ENCODE measurements at places on chromosomes 13 and 19.

DNA sequence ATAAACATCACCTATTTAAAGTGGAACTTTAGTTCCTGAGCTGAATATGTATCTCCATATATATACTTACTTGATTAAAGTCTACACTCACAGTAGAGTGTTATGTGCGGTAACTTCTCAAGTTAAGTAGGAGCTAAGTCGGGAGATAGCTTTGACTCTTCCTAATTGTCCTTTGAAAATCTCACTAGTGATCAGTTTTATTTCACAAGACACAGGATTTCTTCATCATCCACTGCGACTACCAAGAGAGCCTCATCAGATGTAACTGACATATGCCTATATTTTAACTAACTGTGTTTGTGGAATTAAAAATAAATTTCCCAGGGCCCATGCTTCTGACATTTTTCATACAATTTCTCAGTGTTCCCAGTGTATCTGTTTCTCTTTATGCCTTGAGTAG is 1664.0 kb downstream of the EFNB2 start:
- DNase-seq, result no peak

DNA sequence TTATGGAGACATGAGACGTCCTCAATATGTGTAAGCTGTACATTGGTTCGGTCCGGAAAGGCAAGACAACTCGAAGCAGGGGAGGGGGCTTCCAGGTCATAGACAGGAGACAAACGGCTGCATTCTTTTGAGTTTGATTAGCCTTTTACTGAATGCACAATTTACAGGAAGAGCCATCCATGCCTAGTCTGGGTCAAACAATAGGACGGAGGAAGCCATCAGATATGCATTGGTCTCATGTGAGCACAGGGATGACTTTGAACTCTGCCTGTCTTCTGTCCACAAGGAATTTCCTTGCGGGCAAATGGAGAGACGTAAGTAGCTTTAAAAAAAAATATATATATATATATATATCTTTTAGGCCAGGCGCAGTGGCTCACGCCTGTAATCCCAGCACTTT is 1.9 kb upstream of the CCNP start:
- no peak for DNase-seq

GRCh38 chr19:41740415-41741243 is 14.7 kb upstream of the CEACAM6 start:
- DNase-seq, result no peak

- DNase-seq, result no peak
Observed at GRCh38 chr13:39159846-39160370, 121.7 kb downstream of the NHLRC3 start.

DNA sequence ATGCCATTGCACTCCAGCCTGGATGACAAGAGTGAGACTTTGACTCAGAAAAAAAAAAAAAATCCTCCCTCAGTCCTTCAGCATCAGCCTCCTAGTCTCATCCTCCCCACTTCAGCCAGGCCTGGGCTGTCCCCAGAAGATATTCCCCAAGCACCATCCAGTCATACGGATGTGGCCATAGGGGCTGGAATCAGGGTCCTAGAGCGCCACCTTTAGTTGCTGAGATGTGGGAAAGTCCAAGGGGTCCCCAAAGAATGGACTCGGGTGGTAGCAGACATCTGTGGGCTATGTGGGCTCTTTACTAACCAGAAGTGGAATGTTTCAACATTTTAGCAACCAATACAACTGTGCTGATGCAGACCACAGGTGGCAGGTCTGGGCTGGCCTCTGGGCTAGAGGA is 3.1 kb upstream of the TYROBP start:
- no peak for DNase-seq

DNA sequence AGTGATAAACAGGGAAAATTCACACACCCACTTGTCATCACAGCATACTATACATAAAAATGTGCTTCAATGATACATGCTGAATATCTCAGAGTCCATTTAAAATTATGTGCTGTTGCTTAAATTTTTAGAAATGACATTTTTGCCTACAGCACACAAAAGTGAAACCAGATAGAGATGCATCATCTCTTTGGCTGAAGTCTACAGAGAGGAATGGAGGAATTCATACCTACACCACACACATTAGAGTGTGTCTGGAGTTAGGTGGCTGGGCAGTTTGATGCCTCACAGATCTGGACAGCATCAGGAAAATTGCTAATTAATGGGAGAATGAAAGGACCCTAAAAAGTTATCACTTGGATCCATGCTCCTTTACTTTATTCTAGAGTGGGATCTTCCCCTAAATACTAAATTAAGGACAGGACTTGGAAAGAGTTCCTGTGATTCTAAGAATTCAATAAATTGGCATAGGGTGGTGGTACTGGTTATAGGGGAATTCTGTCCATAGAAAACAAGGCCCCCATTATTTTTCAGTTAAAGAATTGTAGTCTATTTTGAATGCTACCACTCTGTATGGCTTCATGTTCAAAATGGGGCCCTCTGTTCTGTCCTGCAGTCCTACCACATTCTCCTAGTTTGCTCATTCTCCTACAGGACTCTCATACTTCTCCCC is 41.3 kb downstream of the RCBTB2 start:
- DNase-seq, result no peak

DNA sequence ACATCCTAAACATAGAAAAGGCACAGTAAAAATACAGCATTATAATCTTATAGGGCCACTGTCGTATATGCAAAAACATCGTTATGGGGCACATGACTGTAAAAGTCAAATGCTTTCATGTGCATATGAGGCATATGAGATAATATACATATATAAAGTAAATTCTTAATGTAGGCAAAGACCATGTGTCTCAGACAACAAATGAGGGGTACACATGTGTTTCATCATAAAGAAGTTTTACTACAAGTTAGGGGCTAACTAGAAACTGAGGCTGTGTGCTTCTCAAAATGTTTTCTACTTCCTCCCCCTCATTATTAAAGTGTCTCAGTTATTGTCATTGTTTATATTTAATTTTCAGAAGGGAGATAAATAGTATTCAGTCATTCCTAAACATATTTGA is 309.6 kb downstream of the SHISA2 start:
- DNase-seq, result no peak

DNA sequence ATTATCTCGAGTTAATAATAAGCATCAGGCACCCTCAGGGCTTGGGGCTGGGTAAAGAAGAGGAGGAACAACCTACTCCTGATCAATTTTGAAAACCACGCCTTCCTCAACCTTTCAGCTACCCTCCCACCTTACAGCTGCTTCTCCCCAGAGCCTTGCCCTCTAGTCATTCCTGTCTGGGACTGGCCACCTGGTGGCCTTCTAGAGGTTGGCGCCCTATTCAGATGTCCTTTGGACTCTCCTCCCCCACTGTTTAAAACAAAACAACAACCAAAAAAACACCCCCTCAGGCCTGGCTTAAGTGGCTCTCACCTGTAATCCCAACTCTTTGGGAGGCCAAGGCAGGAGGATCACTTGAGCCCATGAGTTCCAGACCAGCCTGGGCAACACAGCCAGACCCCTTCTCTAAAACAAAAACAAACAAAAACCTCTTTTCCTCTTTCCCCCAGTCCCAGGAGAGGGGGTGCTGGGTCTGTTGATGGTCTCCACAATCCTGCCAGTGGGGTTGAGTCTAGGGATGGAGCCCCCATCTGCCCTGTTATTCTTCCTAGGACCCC is 62.3 kb downstream of the CCDC70 start:
- DNase-seq, result no peak

GRCh38 chr19:20513189-20513904 is 52.2 kb downstream of the ZNF737 start:
- no peak for DNase-seq

DNA sequence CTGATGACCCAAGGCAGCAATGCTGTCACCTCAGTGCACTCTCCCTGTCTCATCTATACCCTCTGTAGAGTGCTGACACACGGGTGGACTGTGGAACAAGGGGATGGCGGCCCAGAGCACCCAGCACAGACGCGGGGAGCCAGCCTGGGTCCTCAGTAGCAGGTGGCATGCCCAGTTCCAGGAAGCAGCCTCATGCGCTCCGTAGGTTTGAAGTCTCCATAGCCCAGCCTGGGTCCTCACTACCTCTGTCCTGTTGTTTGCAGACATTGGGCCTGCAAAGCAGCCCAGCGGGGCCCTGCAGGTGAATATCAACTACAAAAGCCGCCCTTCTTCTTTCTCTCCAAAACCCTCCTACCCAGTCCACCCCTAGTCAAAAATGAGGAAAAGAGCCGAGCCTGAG is 5.0 kb upstream of the SLC7A9 start:
- DNase-seq, result no peak

DNA sequence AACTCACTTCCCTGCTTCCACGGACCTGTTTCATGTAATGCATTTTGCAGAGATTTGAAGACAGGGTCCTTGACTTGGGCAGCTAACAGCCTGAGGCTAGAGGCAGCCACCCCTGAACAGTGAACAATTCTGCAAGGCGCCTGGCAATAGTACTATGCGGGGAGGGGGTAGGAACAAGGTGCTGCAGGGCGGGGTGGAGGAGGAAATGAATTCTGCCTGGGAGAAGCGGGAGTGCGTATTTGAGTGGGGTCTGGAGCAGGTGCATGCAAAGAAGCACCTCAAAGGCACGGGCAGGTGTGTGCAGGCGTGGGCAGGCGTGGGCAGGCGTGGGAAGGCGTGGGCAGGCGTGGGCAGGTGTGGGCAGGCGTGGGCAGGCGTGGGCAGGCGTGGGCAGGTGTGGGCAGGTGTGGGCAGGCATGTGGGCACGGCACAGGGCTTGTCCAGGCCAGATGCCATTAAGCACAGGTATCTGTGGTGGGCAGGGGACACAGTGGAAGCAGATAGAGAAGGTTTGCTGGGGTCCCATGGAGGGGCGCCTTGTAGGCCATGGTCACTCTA is 130.4 kb upstream of the GJB6 start:
- no peak for DNase-seq

GRCh38 chr13:75749407-75749806 is 113.3 kb downstream of the LMO7 start:
- DNase-seq, result no peak

DNA sequence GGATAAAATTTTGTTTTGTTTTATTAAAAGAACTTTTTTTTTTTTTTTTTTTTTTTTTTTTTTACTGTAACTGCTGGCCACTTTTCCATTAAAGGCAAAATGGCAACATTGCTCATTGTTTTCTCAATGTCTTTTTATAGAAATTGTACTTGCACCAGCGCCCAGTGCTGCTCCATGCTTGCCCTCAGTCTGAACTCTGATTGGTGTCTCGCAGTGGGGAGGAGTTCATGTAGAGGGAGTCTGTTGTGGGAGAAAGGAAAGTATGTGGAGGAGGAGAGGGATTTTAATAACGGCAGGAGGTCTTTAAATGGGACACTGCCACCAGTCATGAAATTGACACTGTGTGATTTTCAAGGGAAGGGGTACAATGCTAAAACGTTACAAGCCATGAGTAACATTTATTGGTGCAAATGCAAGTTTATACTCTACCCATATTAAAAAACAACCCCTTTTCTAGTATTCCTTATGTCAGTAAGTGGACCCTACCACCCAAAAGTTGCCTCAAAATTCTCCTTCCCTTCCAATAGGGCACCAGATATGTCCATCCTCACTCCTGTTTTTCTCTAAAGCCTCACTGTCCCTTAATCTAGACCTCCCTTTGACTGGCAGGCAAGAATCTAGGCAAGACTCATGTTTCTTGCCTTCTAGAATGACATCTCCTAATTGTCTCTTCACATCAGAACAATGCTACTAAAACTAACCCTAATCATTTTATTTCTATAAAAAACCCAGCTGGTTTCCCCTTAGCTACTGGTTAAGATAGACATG is 3.2 kb downstream of the RASL11A start:
- DNase-seq, result no peak

Data from substantia nigra (tissue), 51 donors.